ENCODE measurements at places on chromosomes 7 and 10.

- DNase-seq, result no peak
Measured at GRCh38 chr10:119413093-119413453, 129.4 kb downstream of the RGS10 start.

DNA sequence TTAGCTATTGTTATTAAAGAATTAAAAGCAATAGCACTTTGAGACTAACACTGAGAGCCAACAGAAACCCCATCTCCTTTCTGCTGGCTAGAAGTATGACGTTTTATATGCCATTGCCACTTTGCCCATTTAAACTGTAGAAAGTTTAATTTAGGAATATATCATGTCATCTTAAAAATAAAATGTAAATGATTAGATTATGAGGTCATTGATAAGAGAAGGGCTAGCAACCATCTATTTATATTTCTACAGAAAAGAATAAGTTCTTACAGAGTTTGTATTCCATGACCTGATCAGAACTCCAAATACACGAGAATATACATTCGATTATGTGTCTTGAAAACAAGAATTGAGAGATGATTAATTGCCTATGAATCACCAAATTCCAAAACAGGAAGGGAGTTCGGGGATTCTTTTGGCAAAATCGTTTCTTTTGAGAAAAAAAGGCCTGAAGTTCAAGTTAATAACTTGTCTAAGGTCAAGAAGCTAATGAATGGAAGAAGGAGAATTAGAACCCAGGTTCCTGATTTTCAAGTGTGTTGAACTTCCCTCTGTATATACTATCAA, 227.0 kb downstream of the TRIL start:
- DNase-seq, result no peak

- DNase-seq, result no peak
Measured at GRCh38 chr10:111756217-111757061, 427.1 kb downstream of the GPAM start.

DNA sequence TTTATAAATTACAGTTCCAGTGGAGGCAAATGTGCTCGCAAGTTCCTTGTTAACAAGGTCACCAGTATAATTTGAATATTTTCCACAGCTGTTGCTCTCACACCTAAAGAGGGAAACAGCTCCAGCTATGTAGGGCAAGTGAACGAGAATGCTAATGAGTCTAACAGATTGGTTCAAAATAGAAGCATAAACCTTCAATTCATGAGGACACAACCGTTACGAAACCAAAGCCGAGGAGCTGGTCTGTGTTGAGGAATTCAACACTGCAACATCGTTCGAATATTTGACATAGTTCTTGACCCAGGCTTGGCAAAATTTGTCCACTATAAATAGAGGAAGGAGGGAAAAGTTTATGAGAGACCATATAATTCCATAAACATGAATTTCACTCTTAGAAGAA, 161.3 kb downstream of the KLF6 start:
- no peak for DNase-seq

GRCh38 chr10:14450041-14450491, 119.3 kb upstream of the FRMD4A start:
- no peak for DNase-seq

GRCh38 chr7:21656796-21657195, 114.0 kb downstream of the DNAH11 start:
- DNase-seq, result no peak

GRCh38 chr10:85510682-85511081, 855.9 kb downstream of the GRID1 start:
- no peak for DNase-seq

Measured in activated naive CD4-positive, alpha-beta T cell (primary cell).